SK-N-SH (cell line): ENCODE measurements at places on chromosomes 16 and 17. TPM values are rescaled to one million over a fixed set of nuclear protein-coding genes. Genes with fewer than 3 reads are reported as not detected.

CHST6 gene
- polyA plus RNA-seq, result 0.26 and 0.30 TPM in 2 replicates

SLC52A1 gene
- 0.49 and 0.55 TPM in 2 replicates for polyA plus RNA-seq

ACSM2A gene
- polyA plus RNA-seq, result not detected in 2 replicates

KRTAP3-1 gene
- polyA plus RNA-seq, result not detected in 2 replicates

RHOT1 gene
- 25.0 and 36.1 TPM in 2 replicates for polyA plus RNA-seq

CCL17 gene
- not detected in 2 replicates for polyA plus RNA-seq

PLA2G10 gene
- polyA plus RNA-seq, result not detected in 2 replicates

TM4SF5 gene
- polyA plus RNA-seq, result not detected in 2 replicates

SCIMP gene
- polyA plus RNA-seq, result not detected in 2 replicates

MBTPS1 gene
- 81.6 and 84.9 TPM in 2 replicates for polyA plus RNA-seq

MYH3 gene
- polyA plus RNA-seq, result 2.7 and 3.4 TPM in 2 replicates

C16orf46 gene
- 1.2 and 1.5 TPM in 2 replicates for polyA plus RNA-seq
